ENCODE measurements at places on chromosomes 1 and 21.

DNA sequence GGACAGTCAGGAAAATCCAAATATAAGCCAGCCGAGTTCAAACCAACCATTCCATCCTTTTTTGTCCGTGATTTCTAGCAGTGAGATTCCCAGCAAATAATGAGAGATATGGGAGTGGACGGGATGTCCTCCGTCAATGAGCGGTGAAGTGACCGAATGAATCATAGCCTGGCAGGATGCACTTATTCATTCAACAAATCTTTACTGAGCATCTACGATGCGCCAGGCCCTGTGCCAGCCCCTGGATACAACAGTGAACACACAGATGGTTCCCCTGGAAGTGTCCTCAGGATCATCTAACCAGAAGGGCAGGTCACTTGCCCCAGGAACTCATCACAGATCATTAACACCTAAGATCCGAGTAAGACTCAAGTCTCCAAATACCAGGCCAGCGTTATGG, 8.2 kb upstream of the PLEKHA6 start:
- DNase-seq: no peak

GRCh38 chr1:48790397-48790796, 13.7 kb upstream of the BEND5 start:
- DNase-seq: no peak

- no peak for DNase-seq
These were observed 29.0 kb upstream of the PPM1J start for GRCh38 chr1:112744009-112744578.

DNA sequence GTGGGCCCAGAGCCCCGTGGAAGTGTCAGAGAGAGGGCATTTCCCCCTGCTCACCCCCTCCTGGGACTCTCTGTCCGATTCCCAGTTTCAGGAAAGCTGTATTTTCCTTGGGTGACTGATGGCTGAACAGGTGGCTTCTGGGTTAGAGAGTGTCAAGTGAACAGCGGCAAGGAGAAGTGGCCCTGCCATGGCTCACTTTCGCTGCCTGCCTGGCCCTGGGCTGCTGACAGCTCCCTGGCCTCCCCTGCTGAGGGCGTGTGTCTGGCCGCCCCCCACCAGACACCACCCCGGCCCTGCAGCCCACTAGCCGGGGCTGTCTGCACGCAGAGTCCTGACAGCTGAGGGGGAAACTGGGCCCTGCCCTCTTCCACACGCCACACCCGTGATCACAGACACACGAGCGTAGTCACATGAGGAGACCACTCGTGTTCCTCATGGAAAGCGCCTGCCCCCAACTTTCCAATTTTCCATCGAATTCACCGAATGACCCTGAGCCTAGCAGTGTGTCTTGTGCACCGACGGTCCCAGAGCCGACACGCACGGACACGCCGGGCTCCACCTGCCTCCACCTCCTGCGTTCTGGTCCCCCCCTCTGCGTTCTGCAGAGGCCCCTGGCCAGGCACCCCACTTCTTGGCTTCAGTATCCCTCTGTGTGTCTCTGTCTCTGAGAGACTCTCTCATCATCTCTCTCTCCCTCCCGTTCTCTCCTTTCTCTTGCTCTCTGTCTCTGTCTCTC, 60.6 kb upstream of the CASZ1 start:
- no peak for DNase-seq

- no peak for DNase-seq
These were observed 754.6 kb downstream of the MRPL39 start for GRCh38 chr21:24852610-24853195.

GRCh38 chr1:60425528-60425927, 352.0 kb upstream of the C1orf87 start:
- DNase-seq: no peak

GRCh38 chr21:38821248-38821647, 15.5 kb downstream of the ETS2 start:
- no peak for DNase-seq

- no peak for DNase-seq
These were observed 79.5 kb downstream of the RUNX1 start for GRCh38 chr21:34969423-34970166.

- no peak for DNase-seq
These were observed 4.8 kb upstream of the FCRLA start for GRCh38 chr1:161702250-161702649.

- no peak for DNase-seq
These were observed 219.0 kb upstream of the L1TD1 start for GRCh38 chr1:61975638-61976037.
